HEK293T (cell line): ENCODE measurements at places on chromosomes 4 and X.

DNA sequence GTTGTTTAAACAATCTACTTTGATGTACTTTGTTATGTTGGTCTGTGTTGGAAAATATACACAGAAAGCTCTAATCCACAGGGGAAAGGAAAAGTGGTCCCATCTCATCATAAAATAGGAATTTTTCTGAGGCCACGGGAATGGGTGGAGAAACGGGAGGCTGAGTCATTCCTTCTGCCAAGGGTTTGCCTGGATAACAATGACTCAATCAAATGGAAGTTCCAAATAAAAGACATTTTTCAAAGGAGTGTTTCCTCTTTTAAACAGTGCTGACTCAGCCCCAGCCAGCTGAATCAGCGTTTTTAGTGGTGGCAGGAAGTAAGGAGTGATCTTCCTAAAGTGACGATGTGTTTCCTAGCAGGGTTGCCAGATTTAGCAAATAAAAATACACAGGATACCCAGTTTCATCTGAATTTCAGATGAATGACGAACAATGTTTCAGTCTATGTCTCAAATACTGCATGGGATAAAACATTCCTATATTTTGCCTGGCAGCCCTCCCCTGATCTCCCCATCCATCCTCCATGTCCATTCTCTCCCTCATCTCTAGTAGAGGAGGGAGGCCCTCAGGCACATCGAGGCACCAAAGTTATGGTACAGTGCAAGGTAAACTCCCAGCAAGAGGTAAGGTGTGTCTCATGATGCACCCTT, 345.4 kb upstream of the GATB start:
- DNase-seq, result no peak

GRCh38 chr4:75633846-75634245, 3.5 kb upstream of the CDKL2 start:
- no peak for DNase-seq

GRCh38 chr4:8240211-8241041, 29.1 kb upstream of the HTRA3 start:
- no peak for DNase-seq

GRCh38 chr4:1167244-1167949, 5.0 kb downstream of the SPON2 start:
- peak; percentile 94 for DNase-seq

- DNase-seq, result no peak
Measured at GRCh38 chr4:124343661-124344171, 368.8 kb downstream of the ANKRD50 start.

DNA sequence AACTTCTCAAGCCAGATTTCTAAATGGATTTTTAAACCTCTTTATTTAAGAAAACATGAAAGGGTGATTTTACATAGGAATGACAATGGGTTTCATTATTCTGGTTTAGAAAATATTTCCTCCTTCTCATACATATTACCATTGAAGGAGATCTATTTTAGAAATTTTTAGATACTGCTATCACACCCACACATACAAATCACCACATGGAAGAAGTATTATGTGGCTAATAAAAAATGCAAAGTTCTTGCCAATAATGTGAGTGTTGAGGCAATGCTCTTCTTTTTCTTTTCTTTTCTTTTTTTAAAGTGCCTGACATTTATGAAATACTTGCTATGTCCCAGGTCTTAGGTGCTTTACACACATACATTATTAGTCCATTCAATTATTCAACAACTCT, 6.8 kb downstream of the STAP1 start:
- no peak for DNase-seq

GRCh38 chrX:29530501-29530900, 684.9 kb upstream of the MAGEB2 start:
- no peak for DNase-seq

DNA sequence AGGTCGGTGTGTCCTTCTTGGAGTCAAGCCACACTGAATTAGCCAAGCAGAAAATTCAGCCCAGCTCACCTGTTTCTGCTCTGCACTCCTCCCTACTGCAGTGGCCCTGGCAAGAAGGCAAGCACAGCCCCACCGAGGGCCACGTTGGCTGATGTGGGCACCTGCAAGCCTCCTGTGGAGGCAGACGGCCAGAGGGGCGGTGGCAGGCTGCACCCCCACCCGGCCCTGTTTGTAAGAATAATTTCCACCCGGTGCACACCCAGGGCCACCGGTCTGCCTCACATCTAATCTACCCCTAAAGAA, 18.8 kb downstream of the PPP2R2C start:
- no peak for DNase-seq

DNA sequence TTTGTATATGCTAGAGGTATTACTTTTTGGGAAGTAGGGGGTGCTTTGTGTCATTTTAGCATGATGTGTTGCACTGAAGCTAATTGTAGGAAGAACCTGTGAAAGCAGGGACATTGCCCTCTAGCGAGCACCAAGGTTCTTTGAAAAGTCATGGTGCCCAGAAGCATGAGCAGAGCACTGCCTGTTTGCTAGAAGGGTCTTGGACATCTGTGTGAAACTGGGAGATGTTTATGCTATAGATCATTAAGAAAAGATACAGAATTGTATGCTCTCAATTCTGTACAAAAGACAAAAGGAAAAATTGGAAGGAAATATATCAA, 14.7 kb downstream of the GRPR start:
- peak; percentile 12 for DNase-seq

- no peak for DNase-seq
Measured at GRCh38 chr4:141513866-141514265, 122.5 kb upstream of the IL15 start.

DNA sequence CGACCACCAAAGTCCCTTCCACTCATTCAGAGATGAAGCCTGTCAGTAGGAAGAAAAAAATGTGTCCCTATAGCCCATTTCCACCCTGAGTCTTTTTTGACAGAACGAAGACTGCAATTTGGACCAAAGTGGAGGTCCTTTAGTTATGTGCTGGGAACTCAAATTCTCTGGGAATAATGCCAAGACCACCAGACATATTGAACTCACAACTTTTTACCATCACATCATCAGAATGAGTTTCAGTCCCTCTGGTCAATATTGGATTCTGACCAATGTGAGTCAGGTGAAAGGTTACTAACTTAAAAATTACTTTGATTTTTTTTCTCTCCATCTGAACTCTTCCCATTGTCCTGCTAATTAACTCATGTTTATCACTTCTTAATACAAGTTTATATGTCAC, 128.9 kb downstream of the DKK2 start:
- no peak for DNase-seq

DNA sequence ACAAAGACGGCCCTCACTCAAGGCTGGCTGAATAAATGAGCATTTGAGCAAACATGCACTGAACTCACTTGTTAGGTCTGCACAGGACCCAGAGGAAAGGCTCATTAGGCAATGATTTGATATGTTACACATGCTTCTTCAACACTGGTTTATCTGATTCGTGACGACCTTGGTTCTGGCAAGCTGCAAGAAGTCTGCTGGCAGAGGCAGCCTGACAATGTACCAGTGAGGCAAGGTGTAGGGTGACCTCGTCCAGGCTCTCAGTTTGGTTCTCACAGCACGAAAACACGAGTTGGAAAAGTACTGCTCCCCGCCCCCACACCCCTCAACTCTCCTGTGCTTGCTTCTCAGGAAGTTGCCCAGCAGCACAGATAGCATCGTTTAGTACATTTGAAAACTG, 63.1 kb upstream of the CITED1 start:
- no peak for DNase-seq

GRCh38 chrX:122363112-122363795, 820.8 kb upstream of the GRIA3 start:
- DNase-seq, result peak; percentile 21

GRCh38 chr4:94357624-94358023, 15.0 kb upstream of the HPGDS start:
- DNase-seq, result no peak

GRCh38 chr4:24330172-24330571, 254.2 kb downstream of the DHX15 start:
- DNase-seq, result no peak

DNA sequence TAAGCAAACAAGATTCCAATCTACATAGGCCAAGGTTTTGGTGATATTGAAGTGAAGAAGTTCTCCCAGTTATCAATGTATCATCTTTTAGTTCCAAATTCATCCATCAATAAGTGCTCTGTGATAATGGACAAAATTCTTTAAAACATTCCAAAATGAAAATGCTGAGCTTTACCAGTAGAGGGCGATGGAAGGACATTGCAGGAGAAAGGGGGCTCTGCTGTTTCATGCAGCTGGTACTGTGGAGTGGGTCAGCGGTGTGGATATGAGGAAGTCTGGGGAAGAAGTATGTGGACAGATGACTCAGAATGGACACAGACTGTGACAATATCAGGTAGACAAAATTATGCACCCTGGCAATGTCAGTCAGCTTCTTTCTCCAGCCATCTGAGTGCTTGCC, 46.6 kb upstream of the HS6ST2 start:
- DNase-seq, result peak; percentile 52

DNA sequence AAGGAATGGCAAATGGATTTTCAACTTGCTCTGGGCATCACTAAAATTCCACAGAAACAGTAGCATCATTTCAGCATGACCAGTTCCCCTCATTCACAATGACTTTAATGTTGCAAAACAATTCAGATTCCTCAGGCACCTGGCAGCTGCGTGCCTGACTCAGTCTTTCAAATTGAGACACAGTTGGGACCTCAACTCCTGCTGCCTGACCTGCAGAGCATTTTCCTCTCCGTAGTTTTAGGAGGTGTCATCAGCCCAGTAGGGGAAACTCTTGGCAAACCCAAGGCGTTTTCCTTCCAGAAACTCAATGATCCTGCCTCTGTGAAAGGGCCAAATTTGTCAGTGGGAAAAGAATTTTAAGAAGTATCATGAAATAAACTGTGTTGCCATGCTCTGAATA, 388.9 kb downstream of the SPRY1 start:
- no peak for DNase-seq

GRCh38 chrX:101658661-101659491, 774 bp downstream of the ARMCX2 start:
- DNase-seq, result peak; percentile 52

- DNase-seq, result no peak
Measured at GRCh38 chrX:94560930-94561329, 886.9 kb downstream of the FAM133A start.

- DNase-seq, result no peak
Measured at GRCh38 chrX:76657499-76657898, 230.0 kb downstream of the MAGEE1 start.

- DNase-seq, result no peak
Measured at GRCh38 chr4:108360754-108361445, 192.2 kb upstream of the LEF1 start.

GRCh38 chrX:29318012-29318411, 730.8 kb downstream of the IL1RAPL1 start:
- DNase-seq, result no peak

DNA sequence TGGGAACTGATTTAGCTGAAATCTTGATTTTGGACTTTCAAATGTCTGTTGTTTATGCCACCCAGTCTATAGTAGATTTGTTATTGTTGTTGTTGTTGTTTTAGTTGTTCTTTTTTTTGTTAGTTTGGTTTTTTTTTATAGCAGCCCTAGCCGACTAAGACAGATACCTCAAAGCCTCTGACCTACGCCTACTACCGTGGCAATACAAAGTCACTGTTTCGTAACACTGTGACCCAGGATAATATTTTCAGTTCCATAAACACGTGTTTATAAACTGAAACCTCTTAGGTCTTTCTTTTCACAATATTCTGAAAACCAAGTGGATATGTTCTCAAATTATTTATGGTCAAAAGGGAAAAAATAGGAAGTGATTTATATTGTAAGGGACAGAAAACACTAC, 32.8 kb downstream of the VCX2 start:
- DNase-seq, result no peak

- DNase-seq, result no peak
Measured at GRCh38 chr4:7878323-7878722, 61.3 kb downstream of the AFAP1 start.

- no peak for DNase-seq
Measured at GRCh38 chr4:136709897-136710296, 822.4 kb downstream of the PCDH18 start.

GRCh38 chrX:147476008-147476407, 435.7 kb upstream of the FMR1 start:
- DNase-seq, result peak; percentile 45

DNA sequence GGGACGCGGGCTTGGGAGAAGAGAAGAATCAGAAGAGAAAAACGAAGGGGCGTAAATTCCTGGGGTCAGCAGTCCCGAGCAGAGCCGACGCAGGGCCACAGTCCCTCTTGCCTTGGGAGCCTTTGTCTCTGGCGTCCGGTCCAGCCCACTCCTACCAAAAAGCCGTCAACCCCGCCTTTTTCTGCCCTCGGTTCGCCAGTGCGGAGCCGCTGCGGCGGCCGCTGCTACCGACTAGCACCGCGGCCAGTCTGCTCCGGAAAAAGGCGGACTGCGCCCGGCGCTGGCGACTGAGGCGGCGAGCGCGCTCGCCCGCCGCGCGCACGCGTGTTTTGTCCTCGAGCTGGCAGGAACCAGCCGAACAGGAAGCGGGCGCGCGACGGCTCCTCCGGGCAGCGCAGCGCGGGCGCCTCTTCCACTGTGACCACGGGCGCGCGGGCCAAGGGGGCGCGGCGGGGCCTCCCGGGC, 502 bp downstream of the HNRNPDL start:
- DNase-seq, result peak; percentile 29

DNA sequence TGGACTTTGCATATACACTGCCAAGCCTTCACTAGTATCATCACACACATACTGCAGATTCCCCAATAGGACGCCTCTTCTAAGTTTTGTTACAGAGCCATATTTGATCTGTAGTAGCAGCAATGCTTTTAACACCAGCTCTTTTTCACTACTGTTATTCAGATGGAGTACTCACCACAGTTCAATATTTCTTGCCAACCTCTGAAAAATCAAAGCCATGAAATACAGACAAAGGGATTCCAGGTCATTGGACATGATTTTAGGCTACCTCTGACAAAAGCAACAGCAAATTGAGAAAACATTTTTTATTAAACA, 390.7 kb upstream of the ADGRL3 start:
- no peak for DNase-seq

GRCh38 chr4:6342530-6343293, 73.1 kb downstream of the WFS1 start:
- no peak for DNase-seq

GRCh38 chr4:157772907-157773306, 399.9 kb downstream of the GASK1B start:
- DNase-seq, result no peak

DNA sequence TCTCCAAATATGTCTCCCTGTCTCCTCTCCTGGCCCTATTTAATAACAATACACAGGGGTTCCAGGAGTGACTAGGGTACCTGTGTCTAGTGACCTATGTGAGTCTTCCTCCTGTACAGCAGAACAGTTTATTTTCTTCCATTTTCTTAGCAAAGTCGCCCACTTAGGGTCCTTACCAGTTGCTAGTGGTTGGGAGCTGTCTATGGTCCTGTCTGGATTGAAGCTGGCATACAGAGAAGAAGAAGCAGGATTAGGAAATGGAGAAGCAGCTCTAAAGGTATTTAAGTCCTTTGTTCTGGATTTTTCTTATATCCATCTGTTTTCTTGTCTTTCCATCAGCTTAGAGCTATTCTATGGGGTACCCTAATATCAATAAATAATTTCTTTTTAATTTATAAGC, 587.1 kb upstream of the CPEB2 start:
- DNase-seq, result no peak
